CD4-positive, alpha-beta T cell treated with Interleukin-15 for 4 hours (primary cell): ENCODE measurements at places on chromosomes 13 and 19.

DNA sequence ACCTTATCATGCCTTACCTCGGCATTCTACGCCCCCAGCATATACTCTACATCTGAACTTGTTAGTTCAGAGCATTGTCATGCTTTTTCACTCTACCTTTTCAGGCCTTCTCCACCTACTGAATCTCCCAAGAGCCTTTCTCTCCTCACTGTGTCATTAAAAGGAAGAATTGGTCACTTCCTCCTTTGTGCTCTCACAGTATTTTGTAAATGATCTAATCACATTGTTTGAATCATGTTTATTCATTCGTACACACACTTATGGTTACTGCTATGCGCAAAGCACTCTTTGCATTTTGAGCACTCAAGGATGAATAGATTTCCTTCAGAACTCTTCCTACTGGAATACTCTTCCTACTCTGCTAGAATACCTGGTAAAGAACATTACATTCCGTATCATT, 15.8 kb upstream of the ELF1 start:
- no peak for DNase-seq

- DNase-seq: no peak
Measured at GRCh38 chr19:47020132-47020805, 632 bp downstream of the NPAS1 start.

- DNase-seq: peak; percentile 15
Measured at GRCh38 chr19:3813473-3814392, 27.6 kb upstream of the MATK start.

DNA sequence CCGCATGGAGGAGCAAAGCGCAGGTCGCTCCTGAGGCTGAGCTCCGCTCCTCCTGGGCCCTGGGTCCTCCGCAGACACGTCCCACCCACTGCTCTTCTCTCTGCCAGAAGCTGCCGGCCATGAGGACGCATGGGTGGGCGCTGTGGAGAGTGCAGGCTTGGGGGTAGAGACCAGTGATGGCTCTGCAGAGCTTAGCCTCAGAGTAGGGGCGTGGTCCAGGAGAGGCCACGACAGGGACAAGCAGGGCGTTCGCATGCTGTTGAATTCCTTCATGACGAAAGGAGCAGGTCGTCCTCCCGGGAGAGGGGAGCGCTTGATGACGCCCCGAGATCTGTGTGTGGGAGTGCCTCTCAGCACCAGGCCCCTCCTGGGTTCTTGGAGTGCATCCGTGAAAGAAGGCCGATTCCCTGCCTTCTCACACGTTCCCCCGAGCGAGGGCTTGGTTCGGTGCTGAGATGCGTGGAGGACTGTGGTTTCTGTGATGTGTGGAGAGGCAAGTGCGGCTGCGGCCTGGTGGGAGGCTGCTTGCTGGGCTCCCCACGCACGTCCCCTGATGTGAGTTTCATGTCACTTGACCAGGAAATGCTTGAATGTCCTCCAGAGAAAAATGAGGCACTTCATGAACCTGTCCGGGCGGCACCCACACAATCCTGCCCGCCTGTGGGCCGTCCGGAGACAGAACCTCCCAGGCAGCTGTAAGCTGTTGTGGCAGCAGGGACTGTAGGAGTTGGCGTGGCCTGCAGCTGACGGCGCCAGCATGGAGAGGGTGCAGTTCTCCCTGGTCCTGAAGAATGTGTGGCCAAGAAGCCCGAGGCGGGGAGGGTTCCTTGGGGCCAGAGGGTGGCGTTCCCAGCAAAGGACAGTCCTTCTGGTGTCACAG, 4.5 kb downstream of the SF3A2 start:
- no peak for DNase-seq

DNA sequence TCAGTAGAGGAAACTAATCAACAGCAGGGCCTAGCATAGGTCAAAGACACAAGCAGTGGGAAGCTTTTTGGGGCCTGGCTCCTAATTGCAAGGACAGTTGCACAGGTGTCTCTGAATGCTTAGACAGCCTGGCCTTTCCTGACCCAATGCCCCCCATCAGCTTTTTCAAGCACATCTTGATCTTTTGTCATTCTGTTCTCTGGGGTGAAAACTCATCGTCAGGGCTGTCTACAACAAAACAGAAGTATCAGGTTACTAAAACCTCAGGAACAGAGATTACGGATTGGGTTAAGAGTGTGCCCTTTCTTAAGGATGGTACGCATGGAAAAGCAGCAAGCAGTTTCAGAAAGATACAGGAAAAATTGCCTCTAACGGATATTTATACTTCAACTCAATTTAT, 8.3 kb upstream of the ZNF254 start:
- DNase-seq: no peak

DNA sequence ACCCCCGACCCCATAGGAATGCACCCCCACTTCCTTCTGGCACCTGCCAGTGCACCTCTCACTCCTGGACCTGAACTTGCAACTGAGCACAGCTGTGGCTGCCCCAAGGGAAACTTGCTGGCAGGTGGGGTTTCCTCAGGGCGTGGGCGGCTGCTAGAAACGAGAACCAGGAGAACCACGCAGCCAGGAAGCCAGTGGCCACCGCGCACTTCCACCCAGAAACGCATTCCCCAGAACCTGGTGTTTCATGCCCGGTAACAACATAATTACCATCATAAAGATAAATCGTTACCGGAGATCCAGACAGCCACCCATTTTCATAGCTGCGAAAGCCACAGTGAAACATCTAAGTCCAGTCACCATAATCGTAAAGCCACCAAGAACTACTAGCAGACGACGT, 75.2 kb upstream of the C13orf46 start:
- peak; percentile 32 for DNase-seq

GRCh38 chr13:95360464-95361097, 59.3 kb upstream of the ABCC4 start:
- no peak for DNase-seq

DNA sequence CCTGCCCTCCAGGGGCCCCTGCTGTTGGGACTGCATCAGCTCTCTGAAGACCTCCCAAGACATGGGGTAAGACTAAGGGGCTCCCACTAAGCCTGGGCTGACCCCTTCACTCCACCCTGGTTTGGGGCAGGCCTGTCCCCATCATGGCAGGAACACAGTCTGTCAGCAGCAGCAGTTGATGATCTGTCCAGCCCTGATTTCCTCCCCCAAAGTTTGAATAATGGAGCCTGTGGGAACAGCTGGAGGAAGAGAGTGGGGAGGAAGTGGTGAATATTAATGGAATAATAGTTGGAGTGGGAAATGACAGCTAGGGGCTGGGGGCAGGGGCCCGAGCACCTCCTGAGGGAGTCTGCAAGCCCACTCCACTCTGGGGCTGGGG, 1.3 kb upstream of the B3GNT8 start:
- DNase-seq: no peak

DNA sequence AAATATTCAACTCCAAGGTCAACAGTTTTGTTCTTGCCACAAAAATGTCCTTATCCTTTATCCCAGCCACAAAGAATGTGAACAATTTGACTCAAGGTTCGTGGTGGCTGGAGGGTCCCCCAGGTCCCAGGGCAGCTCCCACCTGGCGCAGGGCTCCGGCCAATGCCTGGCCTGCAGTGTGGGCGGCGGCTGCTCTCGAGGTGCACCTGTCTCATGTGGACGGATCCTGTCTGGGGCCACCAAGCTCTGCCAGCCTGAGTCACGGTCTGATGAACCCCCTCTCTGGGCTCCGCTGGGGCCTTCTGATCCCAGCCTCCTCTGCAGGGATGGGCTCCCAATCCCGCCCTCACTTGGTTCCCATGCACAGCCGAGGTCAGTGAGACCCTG, 49.4 kb downstream of the GAS6 start:
- DNase-seq: no peak

- no peak for DNase-seq
Measured at GRCh38 chr13:100989392-100989791, 314.8 kb upstream of the TMTC4 start.

DNA sequence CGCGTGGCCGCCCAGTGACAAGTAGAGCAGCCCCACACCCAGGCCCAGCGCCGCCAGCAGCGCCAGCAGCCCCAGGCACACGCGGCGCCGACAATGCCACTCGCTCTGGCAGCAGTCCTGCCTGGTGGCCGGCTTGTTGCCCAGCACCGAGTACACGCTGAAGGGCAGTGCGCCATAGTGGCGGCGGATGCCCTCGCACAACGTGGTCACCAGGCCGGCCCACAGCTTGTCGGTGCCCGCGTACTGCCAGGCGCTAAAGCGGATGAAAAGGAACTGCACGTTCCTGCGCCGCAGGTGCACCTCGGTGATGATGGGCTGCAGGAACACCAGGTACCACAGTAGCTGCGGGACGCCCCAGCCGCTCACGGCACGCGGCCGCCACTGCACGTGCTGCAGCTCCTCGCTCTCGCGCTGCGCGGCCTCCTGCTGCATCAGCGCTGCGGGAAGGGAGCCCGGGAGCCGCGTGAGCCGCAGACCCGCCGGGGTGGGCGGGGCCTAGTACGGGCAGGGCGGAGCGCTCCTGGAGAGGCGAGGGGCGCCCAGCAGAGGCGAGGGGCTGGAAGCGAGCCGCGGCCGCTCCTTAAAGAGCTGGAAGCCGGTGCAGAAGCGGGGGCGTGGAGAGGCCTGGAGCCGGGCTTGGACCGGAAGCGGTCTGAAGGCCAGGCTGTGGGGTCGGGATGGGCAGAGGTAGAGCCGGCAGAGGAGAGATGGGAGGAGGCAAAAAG, 7.3 kb downstream of the NKPD1 start:
- peak; percentile 13 for DNase-seq

DNA sequence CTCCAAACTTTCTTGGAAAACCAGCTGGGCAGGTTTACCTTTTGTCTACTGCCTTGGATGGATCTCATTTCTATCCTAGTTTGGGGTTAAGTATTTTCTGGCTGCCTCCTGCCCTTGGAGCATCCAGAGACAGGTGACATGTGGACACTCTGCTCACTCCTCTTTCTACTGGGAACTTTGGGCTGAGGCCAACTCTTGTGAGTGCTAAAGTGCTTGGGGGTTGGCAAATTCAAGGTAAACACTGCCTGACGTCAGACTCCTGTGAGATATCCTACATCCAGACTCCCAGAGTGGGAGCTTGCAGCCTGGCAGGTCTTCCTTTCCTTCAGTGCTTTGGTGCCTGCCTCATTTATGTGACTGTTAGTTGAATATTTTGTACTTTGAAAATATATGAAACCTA, 388.1 kb downstream of the KCNRG start:
- DNase-seq: no peak

DNA sequence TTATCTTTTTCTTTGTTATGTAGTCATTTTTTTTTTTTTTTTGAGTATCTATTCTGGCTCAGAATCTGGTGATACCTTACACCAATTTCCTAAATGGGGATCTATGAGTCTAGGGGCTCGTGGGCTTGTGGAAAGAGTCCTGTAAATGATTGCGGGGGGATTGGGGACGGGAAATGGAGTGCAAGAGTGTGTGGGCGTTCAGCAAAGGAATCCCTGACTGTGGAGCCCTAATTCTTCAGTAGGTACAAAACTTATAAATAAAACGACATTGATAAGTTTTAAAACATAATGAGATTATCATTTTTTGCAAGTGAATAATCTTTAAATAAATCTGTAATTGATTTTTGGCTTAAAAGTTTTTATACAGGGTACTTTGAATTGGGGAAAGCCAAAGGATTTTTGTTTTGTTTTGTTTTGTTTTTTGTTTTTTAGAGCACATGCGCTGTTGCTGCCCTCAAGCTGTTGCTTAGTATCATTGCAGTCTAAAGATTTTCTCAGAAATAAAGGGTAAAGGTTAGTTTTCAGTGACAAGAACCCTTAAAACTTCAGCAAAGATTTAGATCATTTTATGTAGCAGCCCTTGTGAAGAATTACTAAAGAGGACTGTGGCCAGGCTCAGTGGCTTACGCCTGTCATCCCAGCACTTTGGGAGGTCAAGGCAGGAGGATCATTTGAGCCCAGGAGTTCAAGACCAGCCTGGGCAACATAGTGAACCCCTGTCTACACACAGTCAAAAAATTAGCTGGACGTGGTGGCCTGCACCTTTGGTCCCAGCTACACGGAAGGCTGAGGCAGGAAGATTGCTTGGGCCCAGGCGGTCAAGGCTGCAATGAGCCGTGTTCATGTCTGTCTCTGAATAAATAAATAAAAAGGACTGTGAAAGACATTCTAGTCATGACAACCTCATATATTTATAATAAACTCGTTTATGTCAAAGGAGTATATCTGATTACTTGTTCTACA, 1.7 kb downstream of the ERCC5 start:
- DNase-seq: peak; percentile 34

DNA sequence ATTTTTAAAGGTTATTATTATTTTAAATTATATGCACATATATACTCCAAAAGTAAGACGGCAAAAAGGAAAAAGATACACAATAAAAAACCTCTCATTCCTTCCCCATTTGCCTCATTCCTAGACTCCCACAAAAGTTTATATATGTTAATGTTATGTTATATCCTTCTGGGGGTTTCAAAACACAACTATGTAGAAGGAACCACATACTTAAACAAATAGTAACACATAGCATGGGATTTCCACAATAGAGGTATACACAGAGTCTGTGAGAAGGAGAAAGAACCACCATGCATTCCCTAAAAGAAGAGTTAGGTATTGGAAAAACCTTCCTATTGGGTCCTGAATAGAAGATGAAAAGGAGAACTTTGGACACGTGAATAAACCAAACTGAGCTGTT, 9.1 kb downstream of the PDS5B start:
- no peak for DNase-seq

GRCh38 chr13:57631596-57632275, at the start of gene PCDH17:
Gene PCDH17, plus strand, starts transcription at chr13:57631744. Its CDS starts 803 bp downstream, at chr13:57632547.
- no peak for DNase-seq

- DNase-seq: no peak
Measured at GRCh38 chr13:36356058-36356457, 9.9 kb upstream of the SPART start.

DNA sequence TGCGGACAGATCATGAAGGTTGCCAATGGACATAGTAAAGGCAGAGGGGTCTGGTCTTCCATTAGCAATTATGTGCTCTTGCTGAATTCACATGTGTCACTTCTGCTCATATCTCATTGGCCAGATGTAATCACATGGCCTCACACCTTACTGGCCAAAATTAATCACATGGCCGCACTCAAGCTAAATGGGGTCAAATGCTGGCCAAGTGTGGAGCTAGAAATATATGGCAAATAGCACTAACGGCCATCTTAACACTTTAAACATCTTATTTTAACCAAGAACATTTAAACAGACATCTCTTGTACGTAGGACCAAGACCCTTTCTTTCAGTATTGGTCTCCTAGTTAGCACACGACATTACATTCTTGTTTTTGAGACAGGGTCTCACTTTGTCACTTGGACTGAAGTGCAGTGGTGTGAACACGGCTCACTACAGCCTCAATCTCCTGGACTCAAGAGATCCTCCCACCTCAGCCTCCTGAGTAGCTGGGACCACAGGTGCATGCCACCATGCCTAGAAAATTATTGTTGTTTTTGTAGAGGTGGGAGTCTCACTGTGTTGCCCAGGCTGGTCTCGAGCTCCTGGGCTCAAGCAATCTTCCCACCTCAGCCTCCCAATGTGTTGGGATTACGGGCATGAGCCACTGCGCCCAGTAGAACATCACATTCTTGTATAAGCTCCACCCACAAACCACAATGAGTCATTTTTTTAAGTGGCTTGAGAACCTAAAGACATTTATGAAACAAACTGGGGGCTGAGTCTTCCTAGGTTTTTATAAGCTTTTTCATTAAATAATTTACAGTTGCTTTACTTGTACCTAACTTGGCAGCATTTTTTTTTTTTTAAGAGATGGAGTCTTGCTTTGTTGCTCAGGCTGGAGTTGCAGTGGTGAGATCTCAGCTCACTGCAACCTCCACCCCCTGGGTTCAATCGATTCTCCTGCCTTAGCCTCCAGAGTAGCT, 2.9 kb upstream of the PTOV1 start:
- peak; percentile 54 for DNase-seq

GRCh38 chr13:59890054-59890453, 273.7 kb downstream of the DIAPH3 start:
- DNase-seq: no peak

GRCh38 chr13:98310485-98311199, 133.6 kb upstream of the RNF113B start:
- no peak for DNase-seq

GRCh38 chr13:30565658-30566057, 52.1 kb upstream of the USPL1 start:
- no peak for DNase-seq
